Dermis lymphatic vessel endothelial cell (primary cell): ENCODE measurements at places on chromosomes 1 and 21. TPM values are rescaled to one million over a fixed set of nuclear protein-coding genes. Genes with fewer than 3 reads are reported as not detected.

PDZK1IP1 gene
- 0.26 TPM in 1 of 2 replicates, not detected in the other for total RNA-seq

PLA2G2C gene
- not detected in 2 replicates for total RNA-seq

NUAK2 gene
- 1.5 and 3.4 TPM in 2 replicates for total RNA-seq

MYBPH gene
- total RNA-seq: not detected in 2 replicates

GBP7 gene
- not detected in 2 replicates for total RNA-seq

TMEM81 gene
- 0.76 and 1.5 TPM in 2 replicates for total RNA-seq

PRAMEF14 gene
- not detected in 2 replicates for total RNA-seq

SPRR2B gene
- total RNA-seq: not detected in 2 replicates

OR2T35 gene
- not detected in 2 replicates for total RNA-seq

IFFO2 gene
- 4.2 and 11.6 TPM in 2 replicates for total RNA-seq

FAM78B gene
- total RNA-seq: 0.11 and 0.52 TPM in 2 replicates

ITLN1 gene
- total RNA-seq: not detected in 2 replicates

AMPD1 gene
- total RNA-seq: not detected in 2 replicates
